Hippocampal formation (tissue), 2 donors: ENCODE measurements at places on chromosomes 12 and 14.

GRCh38 chr14:31947076-31947475 is 130.0 kb upstream of the ARHGAP5 start:
- DNase-seq = no peak

DNA sequence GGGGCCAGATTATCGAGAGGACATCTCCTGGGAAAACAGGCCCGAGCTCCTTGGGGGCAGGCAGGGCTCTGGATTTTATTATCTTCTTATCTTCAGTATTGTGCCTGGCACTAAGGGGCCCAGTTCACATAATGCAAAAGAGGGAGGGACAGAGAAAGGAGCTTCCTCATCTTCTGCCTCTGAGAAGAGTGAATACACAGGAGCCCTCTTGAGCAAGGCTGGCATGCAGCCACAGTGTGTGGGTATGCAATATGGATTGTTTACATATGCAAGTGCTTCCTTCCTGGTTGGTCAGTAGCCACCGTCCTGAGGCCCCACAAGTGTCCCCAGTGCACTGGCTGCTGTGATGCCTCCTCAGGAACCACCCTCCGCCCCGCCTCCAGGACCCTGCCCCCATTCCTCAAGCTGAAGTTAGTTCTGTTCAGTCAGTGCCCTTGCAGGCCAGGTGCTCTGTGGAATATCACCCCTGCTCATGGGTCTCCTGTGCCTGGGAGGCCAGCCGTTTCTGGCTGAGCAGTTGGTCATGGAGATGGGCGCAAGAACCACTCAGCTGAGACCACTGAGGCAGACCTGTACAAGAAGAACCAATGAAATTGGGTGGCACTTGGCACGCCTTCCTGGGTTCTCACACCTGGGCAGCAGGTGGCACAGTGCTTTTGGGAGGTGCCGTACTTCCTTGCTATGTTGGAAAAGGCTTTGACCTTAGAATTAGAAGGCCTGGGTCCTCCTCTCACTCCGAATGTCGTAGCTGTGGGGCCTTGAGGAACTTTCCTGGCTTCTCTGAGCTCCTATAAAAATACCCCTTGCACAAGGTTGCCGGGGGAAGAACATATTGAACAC is 35.1 kb upstream of the ACTN1 start:
- no peak for DNase-seq

DNA sequence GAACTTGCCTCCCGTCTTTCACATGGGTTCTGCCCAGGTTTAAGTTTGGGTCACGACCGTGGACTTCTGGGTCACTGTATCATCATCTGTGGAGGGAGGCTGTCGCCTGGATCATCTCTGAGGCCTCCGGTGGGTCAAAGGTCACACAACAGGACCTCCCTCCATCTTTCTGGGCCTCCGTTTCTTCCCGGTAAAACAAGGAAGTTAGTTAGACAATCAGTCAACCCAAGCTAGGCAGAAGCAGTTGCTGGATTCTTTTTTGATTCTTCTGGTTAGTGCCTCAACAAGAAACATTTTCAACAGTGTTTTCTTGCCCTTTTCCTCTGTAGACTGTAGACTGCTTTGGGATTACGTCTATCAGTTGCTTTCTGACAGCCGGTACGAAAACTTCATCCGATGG is 186.6 kb upstream of the BCL2L14 start:
- no peak for DNase-seq

DNA sequence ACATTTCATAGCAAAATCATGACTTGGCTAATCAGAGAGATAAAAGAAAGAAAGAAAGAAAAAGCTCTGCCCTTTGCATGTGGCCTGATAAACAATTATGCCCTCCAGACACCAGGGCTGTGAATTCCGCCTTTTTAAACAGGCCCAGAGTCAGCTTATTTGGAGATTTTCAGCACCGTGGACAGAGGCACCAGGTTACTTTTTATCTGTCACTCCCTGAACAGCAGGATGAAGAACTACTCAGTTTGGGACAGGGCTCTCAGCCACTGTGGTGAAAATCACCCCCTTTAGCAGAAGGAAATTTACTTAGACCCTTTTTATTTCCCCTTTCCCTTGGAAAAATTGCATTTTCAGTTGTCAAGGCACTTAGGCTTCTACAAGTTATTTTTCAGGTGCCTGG is 359.9 kb downstream of the NRXN3 start:
- no peak for DNase-seq

DNA sequence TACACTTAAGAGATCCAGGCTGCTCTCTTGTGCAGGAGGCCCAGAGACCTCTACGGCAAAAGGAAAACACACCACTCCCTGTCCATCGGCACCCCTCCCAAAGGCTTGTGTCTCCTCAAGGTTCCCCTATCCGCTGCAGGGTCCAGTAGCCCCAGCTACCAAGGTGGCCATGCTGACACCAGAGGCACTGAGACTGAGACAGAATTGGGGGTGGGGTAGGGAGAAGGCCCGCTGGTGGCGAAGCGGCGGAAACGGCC is 590 bp downstream of the DDIT3 start:
- no peak for DNase-seq

DNA sequence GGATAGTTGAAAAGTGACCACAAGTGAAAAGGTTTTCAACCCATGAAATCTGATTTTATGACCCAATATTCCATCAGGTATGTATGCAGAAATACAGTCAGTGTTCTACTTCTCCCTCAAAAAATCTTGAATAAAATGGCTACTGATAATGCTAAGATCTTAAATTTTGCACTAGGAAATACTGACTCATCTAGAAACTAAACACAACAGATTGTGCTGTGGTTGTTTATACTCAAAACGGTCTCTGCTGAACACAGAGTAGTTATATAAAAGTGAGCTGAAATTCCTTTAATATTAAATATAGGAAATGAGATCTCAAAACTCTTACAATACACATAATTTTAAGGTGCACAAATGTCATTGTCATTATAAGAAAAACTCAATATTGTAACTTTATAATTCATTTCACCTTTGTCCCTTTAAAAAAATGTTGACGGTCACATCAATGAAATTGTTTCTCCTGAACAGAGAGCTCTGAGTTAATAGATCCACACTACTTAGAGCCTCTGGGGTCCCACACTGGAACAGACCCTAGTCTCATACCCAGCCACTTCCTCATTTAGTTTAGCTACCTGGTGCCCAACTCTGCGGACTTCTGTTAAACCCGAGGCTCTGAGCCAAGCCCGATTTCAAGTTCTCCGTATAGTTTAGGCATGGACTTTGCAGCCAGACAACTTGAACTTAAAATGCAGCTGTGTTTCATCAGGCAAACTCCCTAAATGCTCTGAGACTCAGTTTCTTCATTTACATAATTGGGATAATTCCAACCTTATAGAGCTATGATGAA is 9.3 kb downstream of the COCH start:
- DNase-seq = no peak
